ENCODE measurements at places on chromosomes 1 and 21.

DNA sequence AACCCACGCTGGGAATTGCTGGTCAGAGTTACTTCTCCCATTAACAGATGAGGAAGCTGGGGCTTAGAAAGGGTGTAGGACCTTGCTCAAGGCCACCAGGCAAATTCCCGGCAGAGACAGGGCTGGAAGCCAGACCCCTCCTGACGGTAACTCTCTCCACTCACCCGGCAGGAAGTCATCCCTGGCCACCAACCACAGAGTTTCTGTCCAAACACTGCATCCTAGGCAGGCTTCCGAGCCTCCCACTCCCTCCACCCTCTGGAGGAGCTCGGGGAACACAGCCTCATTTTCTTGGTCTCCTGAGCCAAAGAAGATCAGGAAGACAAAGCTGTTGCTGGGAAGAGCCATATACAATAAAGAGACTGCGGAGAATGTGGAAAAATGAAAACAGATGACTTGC is 25.0 kb upstream of the ZNF436 start:
- no peaks in the 10 kb centered on the region for H3K4me1 ChIP-seq
- no peak overlapping the region for H3K4me3 ChIP-seq
- no peaks in the 10 kb centered on the region for H3K27me3 ChIP-seq
- peak; percentile 35 for DNase-seq

- peak; percentile 56 for DNase-seq
- no peaks in the 10 kb centered on the region for H3K27me3 ChIP-seq
- no peaks in the 10 kb centered on the region for H3K4me1 ChIP-seq
- peaks cover 63% of the 10 kb centered on the region for H3K36me3 ChIP-seq
- peak overlapping the region; percentile 16 for H3K27ac ChIP-seq
- no peak overlapping the region for H3K4me3 ChIP-seq
These were observed 125.3 kb upstream of the CD34 start for GRCh38 chr1:208036106-208036808.

DNA sequence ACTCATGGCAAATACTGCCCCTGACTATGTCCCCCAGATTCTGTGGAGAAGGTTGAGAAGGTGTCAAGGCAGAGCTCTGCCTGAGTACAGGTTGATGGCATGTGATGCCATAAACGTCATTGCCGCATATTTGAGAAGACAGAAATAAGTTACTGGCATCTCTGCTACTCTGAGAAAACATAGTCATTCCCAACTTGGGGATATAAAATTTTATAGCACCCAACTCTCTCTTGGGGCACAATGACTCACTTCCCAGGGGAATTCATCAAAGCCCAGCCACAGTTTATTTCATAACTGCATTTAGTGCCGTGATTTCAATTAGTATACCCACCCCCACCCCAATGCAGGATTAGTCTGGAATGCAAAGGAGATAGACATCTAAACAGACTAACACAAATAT is 101.9 kb upstream of the TNR start:
- no peak overlapping the region for H3K4me3 ChIP-seq
- H3K4me1 ChIP-seq, result peaks cover 9% of the 10 kb centered on the region
- peak; percentile 40 for DNase-seq
- H3K36me3 ChIP-seq, result no peaks in the 10 kb centered on the region
- H3K27ac ChIP-seq, result no peak overlapping the region

GRCh38 chr1:234842726-234843641 is 233.0 kb upstream of the IRF2BP2 start:
- no peak overlapping the region for H3K4me3 ChIP-seq
- H3K27ac ChIP-seq, result no peak overlapping the region
- H3K27me3 ChIP-seq, result no peaks in the 10 kb centered on the region
- no peaks in the 10 kb centered on the region for H3K4me1 ChIP-seq
- DNase-seq, result no peak
- H3K36me3 ChIP-seq, result no peaks in the 10 kb centered on the region

DNA sequence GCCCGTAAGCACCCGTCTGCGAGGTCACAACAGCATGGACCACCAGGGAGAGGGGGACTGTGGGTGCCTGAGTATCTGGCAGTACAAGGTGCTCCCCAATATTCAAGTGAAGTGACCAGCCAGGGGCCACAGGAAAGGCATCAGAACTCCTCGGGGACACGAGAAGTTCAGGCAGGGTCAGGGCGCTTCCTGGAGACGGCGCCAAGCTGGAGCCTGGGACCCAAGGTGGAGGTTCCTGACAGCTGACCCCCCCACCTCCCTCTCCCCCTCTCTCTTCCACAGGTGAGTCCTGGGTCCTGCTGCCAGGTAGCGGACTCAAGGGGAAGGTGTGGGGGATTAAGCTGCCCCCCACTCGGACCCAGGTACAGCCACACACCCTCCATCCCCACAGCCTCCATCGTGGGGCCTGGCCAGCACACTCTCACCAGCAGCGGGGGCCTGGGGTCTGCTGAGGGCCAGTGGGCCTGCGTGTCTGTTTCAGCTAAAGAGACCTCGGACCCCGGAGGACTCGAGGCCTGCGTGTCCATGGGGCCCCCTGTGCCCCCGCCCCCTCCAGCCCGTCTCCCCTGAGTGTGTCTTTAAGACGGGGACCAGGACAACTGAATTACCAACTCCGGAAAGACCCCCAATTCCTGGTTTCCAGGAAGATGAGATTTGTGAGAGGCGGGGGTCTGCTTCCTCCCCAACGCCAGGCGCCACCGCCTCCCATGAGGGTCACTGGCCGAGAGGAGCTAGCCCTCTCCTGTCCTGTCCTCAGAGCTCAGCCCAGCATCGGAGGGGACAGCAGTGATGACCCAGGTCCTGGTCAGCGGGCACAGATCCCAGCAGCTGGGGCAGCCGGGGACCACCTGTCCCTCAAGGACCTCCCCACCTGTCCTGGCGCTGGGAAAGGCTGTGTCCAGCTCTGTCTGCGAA is 6.2 kb downstream of the TNFRSF18 start:
- H3K27me3 ChIP-seq, result no peaks in the 10 kb centered on the region
- H3K27ac ChIP-seq, result no peak overlapping the region
- no peak for DNase-seq
- H3K36me3 ChIP-seq, result no peaks in the 10 kb centered on the region
- no peaks in the 10 kb centered on the region for H3K4me1 ChIP-seq

DNA sequence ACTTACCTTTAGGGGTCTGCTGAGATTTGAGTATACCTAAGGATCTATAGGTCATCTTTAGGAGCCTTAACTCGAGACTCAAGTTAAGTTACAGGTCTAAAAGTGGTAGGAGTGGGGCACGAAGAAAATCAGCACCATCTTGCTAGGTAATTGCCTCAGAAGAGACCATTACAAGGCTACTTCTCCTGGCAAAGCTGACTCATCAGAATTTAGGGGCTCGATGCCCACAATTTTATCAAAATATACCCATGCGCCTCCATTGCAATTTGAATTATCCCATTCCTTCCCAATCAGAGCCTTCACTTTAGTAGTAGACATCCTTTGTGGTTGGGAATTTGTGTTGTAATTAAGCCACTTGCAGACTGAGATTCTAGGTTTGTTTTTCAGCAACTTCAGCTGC is 1994.3 kb downstream of the MRPL39 start:
- H3K27ac ChIP-seq, result no peak overlapping the region
- no peak for DNase-seq
- no peaks in the 10 kb centered on the region for H3K27me3 ChIP-seq
- H3K4me3 ChIP-seq, result no peak overlapping the region

- H3K36me3 ChIP-seq, result peaks cover 58% of the 10 kb centered on the region
- no peaks in the 10 kb centered on the region for H3K4me1 ChIP-seq
- H3K27ac ChIP-seq, result no peak overlapping the region
- no peaks in the 10 kb centered on the region for H3K27me3 ChIP-seq
These were observed 31.0 kb downstream of the AGO4 start for GRCh38 chr1:35838693-35839245.

DNA sequence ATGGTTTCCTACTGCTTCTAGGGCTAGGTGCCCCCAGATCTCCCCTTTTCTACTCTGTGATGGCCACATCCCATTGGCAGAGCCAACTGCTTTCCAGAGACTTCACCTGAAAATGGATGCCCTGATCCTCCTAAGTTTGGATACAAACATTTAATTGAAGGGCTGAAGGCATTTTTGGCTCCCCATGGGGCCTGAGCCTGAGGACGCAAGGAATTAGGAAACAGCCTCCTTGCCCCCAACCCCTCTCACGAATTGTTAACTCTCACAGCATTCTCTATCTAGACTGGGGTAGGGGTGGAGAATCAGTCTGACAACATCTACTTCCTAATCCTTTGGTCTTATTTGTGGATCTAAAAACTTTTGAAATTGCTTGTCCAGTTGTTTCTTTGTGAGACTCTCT is 108.5 kb upstream of the KCNK2 start:
- no peaks in the 10 kb centered on the region for H3K36me3 ChIP-seq
- no peak overlapping the region for H3K27ac ChIP-seq
- H3K4me3 ChIP-seq, result no peak overlapping the region
- no peaks in the 10 kb centered on the region for H3K27me3 ChIP-seq
- no peaks in the 10 kb centered on the region for H3K4me1 ChIP-seq
- no peak for DNase-seq

DNA sequence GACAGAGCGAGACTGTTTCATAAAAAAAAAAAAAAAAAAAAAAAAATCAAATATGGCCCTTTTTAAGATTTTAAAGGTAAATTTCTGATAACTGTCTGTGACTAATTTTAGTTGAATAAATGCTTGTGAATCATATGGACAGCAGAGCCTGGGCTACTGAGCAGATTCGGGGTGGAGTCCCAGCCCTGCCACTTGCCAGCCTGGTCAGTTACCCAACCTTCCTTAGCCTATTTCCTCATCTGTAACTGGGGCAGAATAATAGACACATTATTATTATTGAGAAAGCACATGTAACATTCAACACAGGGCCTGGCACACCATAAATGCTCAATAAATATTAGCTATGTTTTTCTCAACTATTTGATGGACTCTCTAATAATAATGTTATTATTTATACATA is 11.2 kb upstream of the H3-3A start:
- H3K27me3 ChIP-seq, result no peaks in the 10 kb centered on the region
- H3K4me1 ChIP-seq, result peaks cover 7% of the 10 kb centered on the region
- H3K27ac ChIP-seq, result no peak overlapping the region

DNA sequence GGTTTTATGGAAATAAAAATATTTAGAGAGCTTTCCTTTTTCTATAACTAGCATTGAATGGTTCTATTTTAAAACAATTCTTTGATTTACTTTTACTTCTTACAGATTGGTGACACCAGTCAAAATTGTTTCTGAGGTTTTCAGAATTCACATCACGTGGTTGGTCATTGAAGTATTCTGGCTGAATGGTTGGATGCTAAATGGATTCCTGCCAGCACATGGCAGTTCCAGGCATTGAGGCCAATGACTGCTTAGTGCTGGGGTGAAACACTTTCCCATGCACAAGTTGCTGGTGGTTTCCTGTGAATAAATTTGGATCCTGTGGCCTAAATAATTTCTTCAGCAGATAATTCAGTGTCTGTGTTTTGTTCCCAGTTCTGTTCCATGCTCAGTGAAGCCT is 20.6 kb downstream of the NCAM2 start:
- no peak overlapping the region for H3K4me3 ChIP-seq
- H3K27me3 ChIP-seq, result no peaks in the 10 kb centered on the region
- no peaks in the 10 kb centered on the region for H3K4me1 ChIP-seq
- H3K27ac ChIP-seq, result no peak overlapping the region

GRCh38 chr1:111825217-111825616 is 69.5 kb downstream of the DDX20 start:
- no peaks in the 10 kb centered on the region for H3K36me3 ChIP-seq
- no peak for DNase-seq
- H3K27ac ChIP-seq, result no peak overlapping the region
- peaks cover 57% of the 10 kb centered on the region for H3K27me3 ChIP-seq

DNA sequence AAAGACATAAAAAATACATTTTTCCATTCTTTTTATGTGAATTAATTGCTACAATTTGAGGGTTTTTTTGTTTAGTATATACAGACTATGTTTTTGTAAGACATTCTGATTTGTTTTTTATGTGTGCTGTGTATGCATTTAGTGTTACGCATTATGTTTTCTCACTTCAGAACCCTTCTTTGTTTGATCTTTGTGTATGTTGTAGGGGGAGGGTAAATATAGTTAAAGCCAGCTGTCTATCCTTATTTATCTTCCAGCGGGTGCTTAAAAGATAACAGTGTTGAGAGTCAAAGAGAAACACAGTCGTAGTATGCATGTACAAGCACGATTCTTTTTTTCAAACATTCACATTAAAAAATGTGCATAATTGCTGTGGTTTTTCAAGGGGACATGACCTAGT is 97.5 kb upstream of the KIAA1614 start:
- H3K27me3 ChIP-seq, result no peaks in the 10 kb centered on the region
- no peak for DNase-seq
- no peaks in the 10 kb centered on the region for H3K4me1 ChIP-seq
- H3K4me3 ChIP-seq, result no peak overlapping the region
- H3K36me3 ChIP-seq, result peaks cover 11% of the 10 kb centered on the region

DNA sequence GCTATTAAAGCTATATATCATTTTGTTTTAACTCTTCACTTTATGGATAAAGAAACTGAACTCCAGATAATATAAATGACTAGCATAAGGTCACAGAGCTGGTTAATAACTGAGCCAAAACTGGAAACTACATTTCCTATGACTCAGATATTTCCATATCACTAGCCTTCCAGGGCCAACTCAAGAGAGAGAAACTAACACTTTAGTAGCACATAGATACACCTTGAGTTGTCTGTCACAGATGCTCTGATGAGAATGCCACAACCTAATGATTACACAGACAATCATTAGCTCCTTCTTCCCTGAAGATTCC is 40.7 kb downstream of the NME7 start:
- no peak overlapping the region for H3K4me3 ChIP-seq
- H3K27me3 ChIP-seq, result no peaks in the 10 kb centered on the region
- peak; percentile 50 for DNase-seq
- no peaks in the 10 kb centered on the region for H3K36me3 ChIP-seq
- H3K27ac ChIP-seq, result no peak overlapping the region

DNA sequence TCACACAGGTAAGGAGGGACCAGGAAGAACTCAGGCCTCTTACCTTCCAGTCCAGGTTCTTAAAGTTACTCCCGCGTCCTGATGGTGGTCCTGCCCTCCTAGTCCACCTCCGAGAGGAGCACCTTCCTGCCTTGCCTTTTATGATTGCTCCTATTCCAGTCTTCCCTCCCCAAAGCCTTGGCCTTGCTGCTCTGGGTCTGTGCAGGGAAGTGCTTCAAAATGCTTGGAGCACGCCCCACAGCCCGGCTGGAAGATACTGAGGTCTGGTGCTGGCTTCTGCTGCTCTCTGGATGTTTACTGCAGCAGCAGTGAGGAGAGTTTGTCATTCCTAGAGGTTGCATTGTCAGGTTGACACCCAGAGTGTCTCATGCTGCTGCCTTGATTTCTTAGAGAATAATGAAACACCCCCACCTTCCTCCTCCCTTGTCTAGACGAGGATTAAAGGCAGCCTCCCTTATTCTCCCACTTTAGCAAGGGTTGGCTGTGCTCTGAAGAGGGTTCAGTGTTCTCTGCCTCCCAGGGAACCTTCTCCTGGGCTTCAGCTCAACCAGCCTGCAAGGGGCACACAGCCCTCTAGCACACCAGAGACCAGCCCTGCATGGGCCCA is 142.2 kb upstream of the CACNA1E start:
- no peak overlapping the region for H3K27ac ChIP-seq
- H3K4me3 ChIP-seq, result no peak overlapping the region
- no peak for DNase-seq
- H3K4me1 ChIP-seq, result peaks cover 6% of the 10 kb centered on the region
- no peaks in the 10 kb centered on the region for H3K27me3 ChIP-seq

DNA sequence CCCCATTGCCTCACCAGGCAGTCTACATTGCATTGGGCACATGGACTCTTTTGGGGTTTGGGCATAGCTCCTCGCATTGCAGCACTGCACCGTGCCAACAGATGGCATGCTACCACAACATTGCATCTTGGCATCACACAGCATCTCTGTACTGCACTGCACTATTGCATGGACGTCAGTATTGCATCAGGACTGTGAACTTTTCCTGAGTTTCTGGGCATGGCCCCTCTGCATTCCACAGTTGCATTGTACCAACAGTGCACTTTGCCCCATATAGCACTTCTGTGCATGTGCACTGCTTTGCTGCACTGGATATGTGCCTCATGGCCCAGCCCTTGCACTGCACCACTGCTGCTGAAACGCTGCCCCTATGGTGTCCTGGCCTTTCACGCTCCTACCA is 9.6 kb downstream of the PTPRU start:
- no peak overlapping the region for H3K27ac ChIP-seq
- DNase-seq, result peak; percentile 59
- H3K4me1 ChIP-seq, result peaks cover 29% of the 10 kb centered on the region
- no peaks in the 10 kb centered on the region for H3K36me3 ChIP-seq
- no peaks in the 10 kb centered on the region for H3K27me3 ChIP-seq

Measured in MCF 10A (cell line).